ENCODE measurements at places on chromosomes 4 and X.

- no peaks in the 10 kb centered on the region for H3K27me3 ChIP-seq
- no peaks in the 10 kb centered on the region for H3K4me1 ChIP-seq
- H3K36me3 ChIP-seq, result no peaks in the 10 kb centered on the region
- DNase-seq, result no peak
Observed at GRCh38 chr4:184103527-184104264, 114.0 kb downstream of the ENPP6 start.

- no peak for DNase-seq
- no peaks in the 10 kb centered on the region for H3K36me3 ChIP-seq
- H3K27me3 ChIP-seq, result no peaks in the 10 kb centered on the region
Observed at GRCh38 chr4:86916392-86916791, 18.4 kb upstream of the AFF1 start.

- no peaks in the 10 kb centered on the region for H3K4me1 ChIP-seq
- no peaks in the 10 kb centered on the region for H3K27me3 ChIP-seq
- no peak for DNase-seq
Observed at GRCh38 chr4:99043346-99043745, 45.2 kb downstream of the ADH5 start.

- no peak for DNase-seq
- no peak overlapping the region for H3K4me3 ChIP-seq
- H3K36me3 ChIP-seq, result no peaks in the 10 kb centered on the region
- no peaks in the 10 kb centered on the region for H3K27me3 ChIP-seq
- H3K27ac ChIP-seq, result no peak overlapping the region
Observed at GRCh38 chrX:38943120-38943519, 141.9 kb downstream of the MID1IP1 start.

DNA sequence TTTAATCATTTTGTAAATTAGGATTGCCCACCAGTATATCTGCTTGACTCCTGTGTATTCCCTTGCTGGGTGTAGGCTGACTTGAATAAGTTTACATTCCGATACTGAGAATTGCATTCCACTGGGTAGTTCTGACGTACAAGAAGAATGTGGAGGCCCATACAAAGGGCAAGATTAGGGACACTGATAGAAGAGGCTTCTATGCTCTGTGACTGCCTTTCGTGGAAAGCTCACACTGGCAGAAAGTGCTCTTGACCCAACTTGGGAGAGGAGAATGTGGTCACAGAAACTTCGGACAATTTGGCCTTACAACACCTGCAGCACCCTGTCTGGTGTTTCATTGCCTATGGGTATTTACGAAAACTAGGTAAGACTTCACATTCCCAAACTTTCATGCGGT, 126.3 kb downstream of the RAPGEF2 start:
- peak overlapping the region; percentile 13 for H3K4me3 ChIP-seq
- DNase-seq, result no peak
- H3K4me1 ChIP-seq, result peaks cover 52% of the 10 kb centered on the region
- H3K36me3 ChIP-seq, result no peaks in the 10 kb centered on the region
- H3K27ac ChIP-seq, result peak overlapping the region; percentile 83

DNA sequence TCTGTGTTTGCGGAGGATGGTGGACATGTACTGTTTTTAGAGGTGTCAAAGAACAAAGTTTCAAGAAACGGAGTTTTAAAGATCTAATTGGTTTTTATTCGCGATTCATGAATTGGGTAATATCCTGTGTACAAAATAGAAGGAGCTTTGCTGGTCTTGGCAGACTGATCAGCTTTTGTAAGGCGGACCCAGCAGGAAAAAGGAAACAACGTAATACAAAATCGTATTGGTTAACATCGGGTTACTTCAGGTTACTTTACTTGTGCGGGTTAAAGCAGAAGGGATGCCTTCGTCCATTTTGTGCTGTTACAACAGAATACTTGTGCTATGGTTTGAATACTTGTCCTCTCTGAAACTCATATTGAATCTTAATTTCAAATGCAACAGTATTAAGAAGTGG, 11.4 kb upstream of the NYX start:
- no peak for DNase-seq
- H3K27ac ChIP-seq, result no peak overlapping the region
- H3K4me1 ChIP-seq, result no peaks in the 10 kb centered on the region
- H3K4me3 ChIP-seq, result no peak overlapping the region
- H3K36me3 ChIP-seq, result no peaks in the 10 kb centered on the region
- no peaks in the 10 kb centered on the region for H3K27me3 ChIP-seq

DNA sequence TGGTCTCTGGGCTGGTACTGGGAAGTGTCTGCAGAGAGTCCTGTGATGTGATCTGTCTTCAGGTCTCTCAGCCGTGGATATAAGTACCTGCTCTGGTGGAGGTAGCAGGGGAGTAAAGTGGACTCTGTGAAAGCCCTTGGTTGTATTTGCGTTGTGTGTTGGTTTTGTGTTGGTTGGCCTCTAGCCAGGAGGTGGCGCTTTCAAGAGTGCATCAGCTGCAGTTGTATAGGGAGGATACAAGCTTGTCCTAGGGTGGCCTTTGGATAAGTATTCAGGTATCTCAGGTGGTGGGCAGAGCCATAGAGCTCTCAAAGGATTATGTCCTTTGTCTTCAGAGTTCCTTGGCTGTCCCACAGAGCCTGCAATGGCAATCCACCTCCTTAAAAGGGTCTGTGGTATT, 111.6 kb downstream of the MAGEB17 start:
- H3K27ac ChIP-seq, result no peak overlapping the region
- no peaks in the 10 kb centered on the region for H3K36me3 ChIP-seq
- no peaks in the 10 kb centered on the region for H3K27me3 ChIP-seq
- H3K4me1 ChIP-seq, result no peaks in the 10 kb centered on the region

Measured in gastrocnemius medialis (tissue), 4 donors.